K562 (cell line): ENCODE measurements at places on chromosomes 1 and 21.

DNA sequence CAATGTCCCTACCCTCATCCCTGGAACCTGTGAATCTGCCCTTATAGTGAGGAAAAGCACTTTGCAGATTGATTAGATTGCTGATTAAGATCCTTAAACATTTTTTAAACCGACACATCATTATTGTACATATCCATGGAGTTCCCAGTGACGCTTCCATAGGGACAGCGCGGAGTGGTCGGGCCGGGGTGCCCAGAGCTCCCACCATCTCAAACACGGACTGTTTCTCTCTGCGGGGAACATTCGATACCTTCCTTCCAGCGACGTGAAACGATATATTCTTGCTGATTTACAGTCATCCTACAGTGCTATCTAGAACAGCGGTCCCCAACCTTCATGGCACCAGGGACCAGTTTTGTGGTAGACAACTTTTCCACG lies 4.0 kb downstream of the KRTAP10-12 start:
- no peak overlapping the region for H3K27ac ChIP-seq
- H3K4me3 ChIP-seq = no peak overlapping the region
- no peak for DNase-seq
- H3K36me3 ChIP-seq = no peaks in the 10 kb centered on the region

DNA sequence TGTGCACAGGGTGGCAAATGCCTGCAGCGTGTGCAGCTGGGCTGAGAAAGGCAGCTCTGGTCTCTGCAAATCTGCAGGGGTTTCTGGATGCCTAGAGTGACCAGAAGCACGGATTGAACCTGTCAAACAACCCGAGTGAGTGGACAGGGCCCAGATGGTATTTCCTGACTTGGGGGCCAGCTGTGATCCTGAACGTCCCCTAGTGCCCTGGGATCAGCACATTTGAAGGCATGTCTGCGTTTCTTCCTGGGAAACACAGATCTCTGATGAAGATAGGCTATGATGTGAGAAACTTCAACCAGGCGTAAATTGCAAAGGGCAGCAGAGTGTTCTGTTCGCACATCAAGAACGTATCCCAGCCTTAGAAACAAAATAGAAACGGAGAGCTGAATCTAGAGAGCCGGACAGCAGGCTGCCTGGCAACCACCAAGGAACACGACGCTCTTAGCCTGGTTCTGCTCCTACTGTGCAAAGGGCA lies 163.1 kb downstream of the KCNJ6 start:
- H3K4me3 ChIP-seq = no peak overlapping the region

DNA sequence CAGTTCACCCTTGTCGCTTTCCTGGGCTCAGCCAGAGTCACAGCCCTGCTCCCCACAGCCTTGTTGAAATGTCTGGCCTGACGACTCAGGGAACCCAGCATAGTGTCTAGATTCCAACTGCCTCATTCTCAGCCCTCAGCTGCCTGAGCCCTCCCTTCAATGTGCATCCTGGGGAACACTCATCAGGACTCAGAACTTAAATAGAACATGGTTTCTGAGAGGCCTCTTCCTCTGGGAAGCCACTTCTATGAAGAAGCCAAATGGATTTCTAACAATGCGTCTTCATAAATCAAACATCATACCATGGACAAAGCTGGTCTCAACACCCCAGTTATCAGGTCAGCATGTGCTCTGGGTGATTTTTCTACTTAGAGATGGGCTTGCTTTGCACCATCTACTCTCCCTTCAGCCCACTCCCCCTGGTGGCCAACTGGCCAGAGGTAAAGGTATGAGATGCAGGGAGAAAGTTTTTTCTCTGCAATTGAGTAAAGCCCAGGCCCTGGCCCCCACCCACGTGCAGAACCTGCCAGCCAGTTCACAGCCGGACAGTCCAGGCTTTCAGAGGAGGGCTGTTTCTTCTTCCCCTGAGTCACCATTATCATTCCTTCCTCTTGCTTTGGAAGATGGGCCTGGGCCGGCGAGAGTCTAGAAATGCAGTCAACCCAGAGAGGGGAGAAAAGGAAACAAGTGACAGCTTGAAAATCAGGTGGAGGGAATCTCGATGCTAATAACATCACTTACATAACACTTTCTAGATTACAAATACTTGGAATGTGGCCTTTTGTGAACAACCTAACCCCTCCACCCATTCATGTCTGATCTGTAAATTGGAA lies 32.1 kb downstream of the CD244 start:
- peak; percentile 72 for DNase-seq
- no peaks in the 10 kb centered on the region for H3K4me1 ChIP-seq
- no peaks in the 10 kb centered on the region for H3K36me3 ChIP-seq
- no peaks in the 10 kb centered on the region for H3K27me3 ChIP-seq
- H3K4me3 ChIP-seq = no peak overlapping the region
- no peak overlapping the region for H3K27ac ChIP-seq

GRCh38 chr1:228827019-228827418 lies 91.7 kb downstream of the RHOU start:
- H3K36me3 ChIP-seq = no peaks in the 10 kb centered on the region
- H3K4me3 ChIP-seq = no peak overlapping the region
- no peak overlapping the region for H3K27ac ChIP-seq

DNA sequence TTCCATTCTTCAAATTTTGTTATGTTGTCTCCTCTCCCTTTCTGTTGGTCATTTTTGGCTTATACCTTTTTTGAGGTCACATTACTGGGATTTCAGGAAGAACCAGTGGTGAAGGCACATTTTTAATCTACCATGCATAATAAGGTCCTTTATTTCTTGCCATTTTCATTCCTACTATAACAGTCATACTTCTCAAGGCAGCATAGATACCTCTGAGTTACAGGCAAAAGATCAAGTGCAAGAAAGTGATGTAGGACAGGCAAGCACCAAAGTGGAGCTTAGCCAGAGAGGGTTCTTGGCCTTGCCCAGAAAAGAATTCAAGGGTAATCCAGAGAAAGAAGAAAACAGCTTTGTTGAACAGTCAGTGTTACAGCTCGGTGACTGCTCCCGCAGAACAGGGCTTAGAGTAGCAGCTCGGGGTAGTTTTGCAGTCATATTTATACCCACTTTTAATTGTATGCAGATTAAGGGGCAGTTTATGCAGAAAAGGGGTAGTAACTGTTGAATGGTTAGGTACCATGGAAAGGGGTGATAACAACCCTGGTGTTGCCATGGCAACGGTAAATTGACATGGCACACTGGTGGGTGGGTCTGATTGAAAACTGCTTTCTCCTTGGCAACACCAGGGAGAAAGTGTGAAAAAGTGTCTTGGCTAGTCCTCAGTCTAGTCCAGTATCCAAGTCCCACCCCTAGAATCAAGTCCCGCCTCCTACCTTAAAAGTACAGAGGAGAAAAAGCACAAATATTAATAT lies 39.6 kb upstream of the DOCK7 start:
- H3K36me3 ChIP-seq = no peaks in the 10 kb centered on the region
- DNase-seq = no peak
- peaks cover 2% of the 10 kb centered on the region; the same call in 1 of the 3 replicates for H3K27me3 ChIP-seq
- H3K4me3 ChIP-seq = no peak overlapping the region
- H3K27ac ChIP-seq = no peak overlapping the region

DNA sequence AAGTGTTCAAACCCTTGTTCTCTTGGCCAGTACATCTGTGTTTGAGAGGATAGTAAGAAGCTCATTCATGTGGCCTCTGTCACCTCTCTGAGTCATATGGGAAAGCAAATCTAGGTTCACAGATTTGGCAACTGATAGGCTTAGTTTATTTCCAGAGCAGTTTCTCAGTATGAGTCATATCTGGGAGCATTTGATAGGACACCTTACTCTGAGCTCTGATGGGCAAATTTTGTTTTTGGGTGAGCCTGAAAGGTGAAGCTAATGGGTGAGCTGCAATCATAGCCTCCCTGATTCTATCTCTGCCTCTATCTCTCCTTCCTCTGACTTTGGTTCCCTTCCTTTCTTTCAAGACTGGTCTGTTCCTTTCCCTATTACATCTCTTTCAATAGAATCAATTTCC lies 134.4 kb downstream of the S1PR1 start:
- H3K36me3 ChIP-seq = no peaks in the 10 kb centered on the region
- H3K4me3 ChIP-seq = no peak overlapping the region
- no peak for DNase-seq
- no peaks in the 10 kb centered on the region for H3K27me3 ChIP-seq

GRCh38 chr1:98053471-98054366 lies 132.9 kb upstream of the DPYD start:
- H3K4me1 ChIP-seq = peaks cover 11% of the 10 kb centered on the region; the same call in 1 of the 2 replicates
- DNase-seq = peak; percentile 64
- H3K4me3 ChIP-seq = no peak overlapping the region
- H3K27me3 ChIP-seq = no peaks in the 10 kb centered on the region

- H3K4me1 ChIP-seq = no peaks in the 10 kb centered on the region
- H3K36me3 ChIP-seq = no peaks in the 10 kb centered on the region
- H3K27me3 ChIP-seq = no peaks in the 10 kb centered on the region
These were observed 524.1 kb downstream of the PTBP2 start for GRCh38 chr1:97245682-97246081.

GRCh38 chr1:206448471-206448870 lies 21.8 kb upstream of the IKBKE start:
- H3K36me3 ChIP-seq = peaks cover 17% of the 10 kb centered on the region; the same call in 2 of the 3 replicates
- no peak overlapping the region for H3K27ac ChIP-seq
- H3K4me3 ChIP-seq = no peak overlapping the region
- DNase-seq = no peak
- H3K27me3 ChIP-seq = no peaks in the 10 kb centered on the region

DNA sequence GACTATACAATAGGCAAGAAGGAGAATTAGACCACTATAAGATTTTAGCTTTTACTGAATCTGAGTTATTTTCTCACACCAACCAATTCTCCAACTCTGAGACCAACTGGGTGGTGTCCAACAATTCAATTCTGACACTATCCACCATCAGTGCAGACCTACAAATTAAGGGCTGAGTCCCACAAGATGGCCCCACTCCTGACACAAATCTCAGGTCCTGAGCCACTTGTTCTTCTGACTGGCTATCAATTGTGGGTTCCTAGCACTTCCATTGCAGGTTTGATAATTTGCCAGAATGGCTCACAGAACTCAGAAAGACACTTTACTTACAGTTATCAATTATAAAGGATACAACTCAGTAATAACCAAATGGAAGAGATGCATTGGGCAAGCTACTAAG lies 6.7 kb downstream of the ERO1B start:
- H3K4me3 ChIP-seq = no peak overlapping the region
- no peaks in the 10 kb centered on the region for H3K4me1 ChIP-seq

DNA sequence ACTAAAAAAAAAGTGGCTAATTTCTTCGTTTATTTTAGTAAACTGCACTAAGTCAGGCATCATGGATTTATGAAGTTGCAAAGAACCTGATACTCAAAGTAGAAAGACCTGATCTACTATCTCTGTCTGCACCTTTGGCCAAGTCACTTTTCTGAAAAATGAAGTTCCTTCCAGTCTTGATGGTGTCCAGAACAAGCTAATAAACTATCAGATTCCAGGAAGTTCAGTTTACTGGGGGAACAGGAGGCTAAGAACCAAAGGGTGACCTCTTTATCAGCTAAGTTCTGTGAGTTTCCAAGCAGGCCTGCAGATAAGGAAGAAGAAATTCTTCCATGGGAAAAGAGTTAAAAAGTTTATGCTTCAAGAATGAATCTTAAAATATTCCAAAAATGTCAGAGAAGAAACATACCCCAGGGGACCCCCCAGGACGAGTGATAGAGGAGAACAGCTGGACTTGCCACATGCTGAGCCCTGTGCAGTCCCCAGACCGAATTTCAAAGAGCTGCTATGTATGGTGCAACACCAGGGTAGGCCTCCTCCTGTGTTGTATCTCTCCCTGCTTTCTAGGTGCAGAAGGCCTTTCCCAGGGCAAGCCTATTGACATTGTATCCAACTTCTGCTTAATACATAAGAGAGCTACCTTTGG lies 72.8 kb upstream of the FGGY start:
- H3K4me1 ChIP-seq = peaks cover 2% of the 10 kb centered on the region; the same call in 1 of the 3 replicates
- no peaks in the 10 kb centered on the region for H3K36me3 ChIP-seq
- no peaks in the 10 kb centered on the region for H3K27me3 ChIP-seq
- no peak overlapping the region for H3K4me3 ChIP-seq

DNA sequence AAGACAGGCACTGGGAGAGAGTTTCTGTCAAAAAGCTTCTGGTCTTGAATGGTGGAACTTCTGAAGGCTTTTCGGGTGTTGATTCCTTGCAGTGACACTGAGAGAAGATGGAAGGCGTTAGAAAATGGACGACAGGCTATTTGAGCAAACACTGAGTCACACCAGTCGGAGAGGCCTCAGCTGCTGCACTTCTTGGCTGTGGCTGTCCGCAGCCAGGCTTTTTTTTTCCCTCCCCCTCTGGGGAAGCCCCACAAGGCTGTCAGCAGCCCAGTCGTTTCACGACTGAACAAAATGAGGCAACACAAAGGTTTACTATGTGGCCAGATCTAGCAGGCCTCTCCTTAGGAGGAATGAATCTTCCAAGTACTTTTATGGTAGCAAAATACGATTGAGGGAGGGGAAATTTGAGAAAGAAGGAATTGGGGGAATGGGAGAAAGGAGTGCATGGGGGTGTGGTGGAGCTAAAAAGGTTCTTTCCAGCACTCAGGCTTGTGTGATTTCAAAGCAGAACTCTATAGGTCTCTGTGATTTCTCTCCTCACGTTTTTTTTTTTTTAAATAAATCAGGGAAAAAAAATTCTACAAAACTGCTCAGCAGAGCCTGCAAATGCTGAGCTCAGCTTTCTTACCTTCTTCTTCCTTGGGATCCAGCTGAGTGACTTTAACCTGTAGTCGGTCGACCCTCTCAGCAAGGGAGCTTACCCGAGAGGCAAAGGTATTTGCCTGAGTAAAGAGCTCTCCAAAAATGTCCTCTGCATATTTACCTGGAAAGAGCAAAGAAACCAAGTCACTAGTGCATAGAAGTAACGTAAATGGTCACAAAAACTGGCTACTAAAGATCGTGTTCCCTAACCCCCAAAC lies 26.1 kb downstream of the GPR3 start:
- H3K27me3 ChIP-seq = no peaks in the 10 kb centered on the region
- peak overlapping the region; percentile 25; the same call in 2 of the 3 replicates for H3K27ac ChIP-seq
- no peak for DNase-seq

- no peaks in the 10 kb centered on the region for H3K36me3 ChIP-seq
- DNase-seq = no peak
- no peak overlapping the region for H3K4me3 ChIP-seq
- peaks cover 3% of the 10 kb centered on the region for H3K4me1 ChIP-seq
These were observed 18.9 kb upstream of the SLC25A33 start for GRCh38 chr1:9520411-9520810.

GRCh38 chr1:155309423-155310021 lies 856 bp downstream of the FDPS start:
- no peaks in the 10 kb centered on the region for H3K27me3 ChIP-seq
- H3K27ac ChIP-seq = peak overlapping the region; percentile 93
- H3K4me3 ChIP-seq = peak overlapping the region; percentile 75
- peaks cover 23% of the 10 kb centered on the region; the same call in 2 of the 3 replicates for H3K4me1 ChIP-seq
- DNase-seq = peak; percentile 54
- peaks cover 43% of the 10 kb centered on the region for H3K36me3 ChIP-seq
